ENCODE measurements at places on chromosomes 3 and 15. TPM values are rescaled to one million over a fixed set of nuclear protein-coding genes. Genes with fewer than 3 reads are reported as not detected.

GRCh38 chr15:79529157-79529785 lies 97.1 kb downstream of the MINAR1 start:
- H3K27me3 ChIP-seq: peaks cover 12% of the 10 kb centered on the region
- H3K4me3 ChIP-seq: no peak overlapping the region
- H3K27ac ChIP-seq: no peak overlapping the region
- H3K4me1 ChIP-seq: no peaks in the 10 kb centered on the region
- H3K36me3 ChIP-seq: no peaks in the 10 kb centered on the region

- H3K27ac ChIP-seq: no peak overlapping the region
- peaks cover 3% of the 10 kb centered on the region for H3K27me3 ChIP-seq
- no peaks in the 10 kb centered on the region for H3K4me1 ChIP-seq
- H3K36me3 ChIP-seq: no peaks in the 10 kb centered on the region
- H3K4me3 ChIP-seq: no peak overlapping the region
These were observed 306.9 kb downstream of the MCTP2 start for GRCh38 chr15:94538280-94538679.

DNA sequence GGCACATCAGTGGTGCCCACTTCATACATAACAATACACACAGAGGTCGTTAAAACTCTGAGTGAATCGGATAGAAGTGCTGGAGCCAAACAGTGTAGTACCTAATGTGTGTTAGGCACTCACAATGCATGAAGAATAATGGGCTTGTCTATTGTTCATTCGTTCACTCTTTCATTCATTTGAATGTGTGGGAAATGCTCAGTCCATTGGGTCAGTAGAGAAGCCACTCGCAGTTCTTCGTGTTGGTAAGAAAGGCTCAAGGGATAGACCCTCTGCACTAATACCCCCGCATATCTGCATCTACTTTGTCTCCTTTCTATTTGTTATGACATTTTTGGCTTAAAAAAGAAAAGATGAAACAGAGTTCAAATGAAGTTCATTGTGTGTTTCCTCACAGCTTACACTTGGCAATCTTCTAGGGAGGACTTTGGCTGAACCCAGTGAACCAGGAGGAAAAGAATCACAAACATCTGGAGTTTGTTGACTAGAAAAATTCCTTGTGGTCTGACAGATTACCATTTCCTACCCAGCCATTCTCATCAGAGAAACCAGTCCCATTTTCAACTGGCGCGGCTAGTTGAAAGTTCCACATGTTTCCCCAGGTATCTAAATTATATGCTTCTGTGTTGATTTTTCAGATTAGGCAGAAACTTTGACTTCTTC lies 32.8 kb upstream of the MFSD1 start:
- H3K27me3 ChIP-seq: no peaks in the 10 kb centered on the region
- no peak overlapping the region for H3K27ac ChIP-seq
- H3K4me1 ChIP-seq: no peaks in the 10 kb centered on the region
- no peak for DNase-seq
- H3K4me3 ChIP-seq: no peak overlapping the region

GRCh38 chr15:51621936-51622603 lies 501 bp downstream of the DMXL2 start:
- peak overlapping the region; percentile 85 for H3K4me3 ChIP-seq
- no peak overlapping the region for H3K27ac ChIP-seq
- H3K27me3 ChIP-seq: peaks cover 28% of the 10 kb centered on the region

The DNAJA4 gene
- 30.9 TPM for total RNA-seq

- no peak for DNase-seq
- no peak overlapping the region for H3K27ac ChIP-seq
- H3K4me1 ChIP-seq: peaks cover 6% of the 10 kb centered on the region
- peaks cover 3% of the 10 kb centered on the region for H3K27me3 ChIP-seq
These were observed 33.5 kb downstream of the CCDC13 start for GRCh38 chr3:42739401-42740158.

The CTXN2 gene
- not detected for total RNA-seq

- H3K36me3 ChIP-seq: peaks cover 59% of the 10 kb centered on the region
- peaks cover 44% of the 10 kb centered on the region for H3K4me1 ChIP-seq
- peak overlapping the region; percentile 42 for H3K4me3 ChIP-seq
- H3K27me3 ChIP-seq: no peaks in the 10 kb centered on the region
These were observed 21.1 kb upstream of the ST6GAL1 start for GRCh38 chr3:186909078-186909853.

DNA sequence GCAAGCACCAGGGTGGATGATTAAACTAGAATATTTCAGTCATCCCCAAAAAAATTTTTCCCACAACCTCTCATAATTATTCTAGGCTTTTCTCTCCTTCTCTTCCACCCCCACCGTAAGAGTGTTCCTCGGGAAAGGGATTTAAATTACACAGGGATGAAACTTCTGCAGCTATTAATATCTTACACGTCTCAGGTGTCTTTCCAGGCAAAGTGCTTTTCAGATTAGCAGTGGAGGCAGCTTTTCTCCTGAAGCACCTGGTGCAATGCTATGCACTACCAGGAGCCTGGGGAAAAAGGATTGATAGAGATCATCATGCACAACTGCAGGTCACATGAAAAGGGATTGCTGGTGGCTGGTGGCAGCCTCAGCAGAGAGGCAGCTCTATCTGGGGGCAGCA lies 250.4 kb downstream of the NTRK3 start:
- H3K36me3 ChIP-seq: no peaks in the 10 kb centered on the region
- H3K4me1 ChIP-seq: no peaks in the 10 kb centered on the region
- H3K27me3 ChIP-seq: no peaks in the 10 kb centered on the region

DNA sequence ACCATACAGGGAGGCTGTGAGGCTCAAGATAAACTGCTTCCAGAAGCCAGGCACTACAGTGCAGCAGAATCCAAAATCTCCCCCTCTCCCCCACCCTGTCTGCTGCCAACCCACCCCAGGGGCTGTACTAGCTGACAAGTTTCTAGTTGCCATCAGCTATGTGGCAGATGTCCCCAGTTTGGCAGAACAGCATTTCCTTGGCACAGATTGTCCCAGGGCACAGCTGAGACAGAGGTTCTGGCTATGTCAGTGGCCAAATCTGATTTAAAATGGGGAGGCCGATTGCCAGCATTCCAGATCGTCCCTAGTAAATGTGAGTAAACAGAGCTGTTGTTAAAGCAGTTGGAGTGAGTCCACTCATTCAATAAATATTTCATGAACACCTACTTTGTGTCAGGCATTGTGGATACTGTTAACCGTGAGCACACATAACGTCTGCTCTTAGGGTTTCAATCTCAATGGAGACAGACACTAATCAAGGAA lies 28.0 kb upstream of the CCDC174 start:
- H3K27ac ChIP-seq: no peak overlapping the region
- no peak overlapping the region for H3K4me3 ChIP-seq
- no peaks in the 10 kb centered on the region for H3K36me3 ChIP-seq
- peaks cover 12% of the 10 kb centered on the region for H3K27me3 ChIP-seq

The TM4SF18 gene
- not detected for total RNA-seq

The NTRK3 gene
- total RNA-seq: not detected

- H3K36me3 ChIP-seq: peaks cover 65% of the 10 kb centered on the region
- DNase-seq: no peak
- peaks cover 20% of the 10 kb centered on the region for H3K4me1 ChIP-seq
- no peak overlapping the region for H3K27ac ChIP-seq
These were observed 40.5 kb downstream of the SEMA3G start for GRCh38 chr3:52404391-52404790.

GRCh38 chr15:75112278-75112847 lies 89.0 kb downstream of the PPCDC start:
- H3K36me3 ChIP-seq: peaks cover 48% of the 10 kb centered on the region
- peaks cover 45% of the 10 kb centered on the region for H3K4me1 ChIP-seq
- no peak for DNase-seq
- no peak overlapping the region for H3K4me3 ChIP-seq
- H3K27ac ChIP-seq: no peak overlapping the region

- no peaks in the 10 kb centered on the region for H3K36me3 ChIP-seq
- no peak overlapping the region for H3K27ac ChIP-seq
- no peaks in the 10 kb centered on the region for H3K4me1 ChIP-seq
- H3K27me3 ChIP-seq: no peaks in the 10 kb centered on the region
These were observed 350.7 kb upstream of the AZI2 start for GRCh38 chr3:28699283-28699682.
